ENCODE measurements at places on chromosomes 6 and 20.

DNA sequence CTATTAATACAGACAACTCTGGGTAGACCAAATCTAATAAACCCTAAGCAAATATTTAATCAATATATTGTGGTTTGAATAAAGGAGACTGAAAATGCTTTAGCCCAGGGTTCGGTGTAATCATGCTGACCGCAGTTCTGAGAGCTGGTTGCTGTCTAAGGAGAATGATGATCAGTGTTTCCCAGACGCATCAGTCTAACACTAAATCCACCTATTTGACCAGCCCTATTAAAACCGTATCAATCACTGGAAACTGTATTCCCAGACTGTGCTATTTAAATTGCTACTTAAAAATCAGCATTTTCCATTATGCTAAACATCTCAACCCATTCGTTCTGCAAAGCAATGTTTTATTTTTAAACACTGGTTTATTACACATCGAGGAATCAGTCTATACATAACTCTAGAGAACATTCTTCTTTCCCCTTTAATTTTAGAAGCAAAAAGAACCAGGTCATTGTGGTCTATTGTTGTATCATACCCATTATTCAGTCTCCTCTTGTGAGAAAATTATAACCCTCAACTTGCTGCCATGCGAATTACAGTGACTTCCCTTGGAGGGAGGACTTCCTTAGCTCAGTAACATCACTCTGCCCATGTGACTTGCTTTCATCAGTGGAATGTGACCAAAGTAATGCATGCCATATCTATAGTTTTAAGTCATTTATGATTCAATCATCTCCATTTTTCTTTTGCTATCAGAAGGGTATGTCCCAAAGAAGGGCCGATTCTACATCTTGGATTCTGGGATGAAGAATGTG lies 515.2 kb upstream of the JAG1 start:
- DNase-seq: no peak

DNA sequence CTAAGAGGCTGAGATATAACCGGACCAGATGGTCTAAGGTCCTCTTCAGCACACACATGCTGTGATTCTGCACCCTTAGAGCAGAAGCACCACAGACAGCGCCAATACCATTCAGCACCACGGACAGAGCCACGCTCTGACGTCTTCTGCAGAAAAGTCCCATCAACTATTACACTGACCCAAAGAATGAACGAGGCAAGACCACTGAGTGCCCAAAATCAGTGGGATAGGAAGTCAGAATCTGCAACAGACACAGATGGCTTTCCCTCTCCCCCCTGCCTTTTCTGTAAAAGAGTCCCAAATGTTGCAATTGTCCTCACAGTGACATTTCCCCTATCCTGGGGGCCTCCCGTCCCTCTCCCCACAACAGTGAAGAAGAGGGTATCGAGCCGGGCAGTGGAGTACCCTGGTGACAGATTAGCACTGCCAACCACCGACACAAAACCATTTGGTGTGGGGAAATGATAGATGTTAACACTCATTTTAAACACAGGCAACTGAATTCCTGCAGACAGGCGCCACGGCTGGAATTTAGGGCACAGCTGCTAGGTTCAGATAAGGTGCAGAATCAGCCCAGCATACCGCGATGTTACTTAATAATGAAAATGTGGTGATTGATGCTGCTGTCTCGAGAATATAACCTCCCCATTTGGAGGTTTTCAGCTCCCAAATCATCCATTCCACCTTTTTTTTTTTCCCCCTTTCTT lies 66.6 kb upstream of the CTNNBL1 start:
- peak; percentile 30 for DNase-seq

DNA sequence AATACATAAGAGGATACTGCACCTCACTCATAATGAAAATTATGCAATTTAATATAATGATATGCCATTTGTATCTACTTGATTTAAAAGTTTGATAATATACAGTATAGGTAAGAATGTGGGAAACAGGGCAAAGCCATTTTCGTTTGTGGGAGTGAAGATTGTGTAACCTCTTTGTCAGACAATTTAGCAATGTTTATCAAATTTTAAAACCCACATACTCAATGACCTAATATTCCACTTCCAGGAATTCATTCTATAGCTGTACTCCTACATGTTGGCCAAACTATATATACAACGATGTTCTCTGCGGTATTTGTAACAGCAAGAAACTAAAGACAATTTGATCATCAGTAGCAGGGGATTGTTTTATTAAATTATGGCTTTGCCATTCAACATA lies 17.8 kb upstream of the FKBP5 start:
- DNase-seq: no peak

DNA sequence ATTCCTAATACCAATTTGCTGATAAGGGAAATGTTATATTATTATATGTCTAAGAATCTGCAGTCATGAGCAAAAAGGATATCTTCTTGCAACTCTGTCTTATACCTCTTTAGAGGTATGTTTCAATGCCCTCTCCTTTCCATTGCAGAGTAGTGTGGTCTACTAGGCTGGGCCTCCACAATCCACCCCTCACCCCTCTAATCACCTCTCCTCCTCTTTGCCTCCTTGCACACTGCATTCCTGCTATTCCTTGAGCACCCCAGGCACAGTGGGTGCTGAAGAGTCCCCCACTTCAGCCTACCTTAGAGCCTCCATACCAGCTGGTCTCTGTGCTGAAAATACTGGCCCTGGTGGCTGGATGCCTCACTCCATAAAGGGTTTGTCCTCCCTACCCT lies 26.9 kb downstream of the ARMC2 start:
- DNase-seq: no peak

DNA sequence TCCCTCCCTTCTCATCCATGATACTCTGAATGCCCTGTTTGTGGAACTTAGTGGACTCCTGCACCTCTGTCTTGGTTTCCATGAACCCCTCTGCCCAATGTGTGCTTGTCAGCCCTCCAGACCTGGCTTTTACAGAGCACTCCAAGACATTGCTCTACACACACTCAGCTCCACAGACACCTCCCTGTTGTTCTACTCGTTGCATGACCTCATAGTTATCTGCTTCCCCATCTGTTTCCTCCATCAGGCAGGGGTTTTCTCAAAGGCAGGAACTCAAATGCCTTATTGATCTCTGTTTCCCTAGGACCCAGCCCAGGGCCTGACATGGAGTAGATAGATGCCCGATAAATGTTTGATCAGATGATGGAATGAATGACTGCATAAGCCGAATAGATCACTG lies 13.3 kb downstream of the PLCG1 start:
- no peak for DNase-seq

GRCh38 chr20:3071266-3071609 lies 182 bp upstream of the OXT start:
- DNase-seq: no peak

DNA sequence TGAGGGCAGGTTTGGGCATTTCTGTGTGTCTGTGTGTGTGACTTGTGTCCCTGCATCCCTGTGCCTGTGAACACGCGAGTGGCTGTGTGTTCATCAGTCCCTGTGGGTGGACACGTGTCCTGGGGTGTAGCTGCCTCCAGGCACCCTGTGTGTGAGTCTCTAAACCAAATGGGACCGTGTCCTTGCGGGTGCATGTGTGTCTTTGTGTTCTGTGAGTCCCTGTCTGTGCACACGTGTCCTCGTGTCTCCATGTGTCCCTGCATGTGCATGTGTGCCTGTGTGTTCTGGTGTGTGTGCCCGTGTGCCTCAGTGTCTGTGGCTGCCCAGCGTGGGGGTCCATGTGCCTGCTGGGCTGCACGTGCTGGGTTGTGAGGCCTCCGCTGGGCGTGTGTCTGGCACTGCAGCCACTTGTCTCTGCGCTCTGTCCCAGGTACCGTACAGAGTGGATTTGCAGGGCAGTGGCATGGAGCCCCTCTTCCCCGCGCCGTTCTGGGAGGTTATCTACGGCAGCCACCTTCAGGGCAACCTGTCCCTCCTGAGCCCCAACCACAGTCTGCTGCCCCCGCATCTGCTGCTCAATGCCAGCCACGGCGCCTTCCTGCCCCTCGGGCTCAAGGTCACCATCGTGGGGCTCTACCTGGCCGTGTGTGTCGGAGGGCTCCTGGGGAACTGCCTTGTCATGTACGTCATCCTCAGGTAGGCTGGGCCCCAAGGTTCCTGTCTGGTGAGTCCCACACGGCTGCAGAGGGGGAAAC lies 8.2 kb upstream of the LKAAEAR1 start:
- DNase-seq: no peak

Data from CD4-positive, alpha-beta T cell (primary cell).